ENCODE measurements at places on chromosomes 4 and X.

- no peak for DNase-seq
Observed at GRCh38 chrX:154540897-154541535, 5.6 kb downstream of the G6PD start.

DNA sequence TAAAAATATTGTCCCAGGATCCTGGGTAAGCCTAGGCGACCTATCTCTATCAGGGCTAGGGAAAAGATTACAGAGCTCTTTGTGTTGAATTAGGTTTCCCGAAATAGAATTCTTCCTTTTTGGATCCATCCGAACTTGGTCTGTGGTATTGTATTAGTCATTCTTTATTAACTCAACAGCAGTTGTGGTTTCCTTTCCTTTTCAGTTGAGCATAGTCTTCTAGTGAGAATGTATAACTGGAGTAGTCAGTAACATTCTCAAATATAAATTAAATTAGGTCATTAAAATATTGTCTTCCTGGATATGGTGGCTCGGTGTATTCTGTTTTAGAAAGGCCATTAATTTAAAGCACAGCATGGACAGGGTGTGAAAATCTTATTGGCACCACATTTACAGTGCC, 520.4 kb downstream of the NLGN4X start:
- no peak for DNase-seq

DNA sequence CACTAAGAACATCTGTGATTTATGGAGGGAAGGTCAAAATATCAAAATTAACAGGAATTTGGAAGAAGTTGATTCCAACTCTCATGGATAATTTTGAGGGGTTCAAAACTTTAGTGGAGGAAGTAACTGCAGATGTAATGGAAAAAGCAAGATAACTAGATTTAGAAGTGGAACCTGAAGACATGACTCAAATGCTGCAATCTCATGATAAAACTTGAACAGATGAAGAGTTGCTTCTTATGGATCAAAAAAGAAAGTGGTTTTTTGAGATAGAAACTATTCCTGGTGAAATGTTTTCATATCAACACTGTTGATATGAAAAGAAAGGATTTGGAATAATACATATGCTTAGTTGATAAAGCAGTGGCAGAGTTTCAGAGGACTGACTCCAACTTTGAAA, 9.7 kb downstream of the TMPRSS11F start:
- no peak for DNase-seq

DNA sequence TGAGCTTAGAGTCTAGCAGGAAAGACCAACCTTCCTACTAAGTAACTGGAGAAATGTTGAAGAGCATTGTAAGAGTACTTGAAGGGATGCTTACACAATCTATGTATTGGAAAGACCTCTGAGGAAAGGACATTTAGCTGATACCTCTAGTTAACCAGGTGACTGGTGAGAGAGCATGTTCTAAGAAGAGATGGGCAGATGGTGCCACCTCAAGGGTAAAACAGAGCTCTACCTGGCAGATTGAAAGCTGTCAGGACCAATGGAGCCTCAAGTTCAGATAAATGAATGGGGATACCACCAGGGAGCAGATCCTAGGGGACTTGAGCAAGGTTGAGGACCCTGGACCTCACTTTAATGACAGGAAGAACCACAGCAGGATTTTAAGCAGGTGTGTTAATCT, 196.4 kb downstream of the QDPR start:
- no peak for DNase-seq

DNA sequence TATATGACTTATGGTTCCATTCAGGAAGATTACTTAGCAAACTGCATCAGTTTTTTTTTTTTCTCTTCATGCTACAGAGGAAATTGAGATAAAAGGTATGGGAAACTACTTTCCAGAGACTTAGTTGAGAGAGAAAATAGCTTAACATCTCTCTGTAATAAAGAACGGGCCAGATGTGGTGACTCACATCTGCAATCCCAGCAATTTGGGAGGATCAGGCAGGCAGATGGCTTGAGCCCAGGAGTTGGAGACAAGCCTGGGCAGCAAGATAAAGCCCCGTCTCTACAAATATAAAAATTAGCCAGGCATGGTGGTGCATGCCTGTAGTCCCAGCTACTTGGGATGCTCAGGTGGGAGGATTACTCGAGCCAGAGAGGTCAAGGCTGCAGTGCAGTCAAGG, 271.2 kb upstream of the TENM3 start:
- no peak for DNase-seq

GRCh38 chr4:17785858-17786257, 4.4 kb upstream of the FAM184B start:
- DNase-seq: no peak

GRCh38 chrX:68732906-68733493, 85.5 kb downstream of the STARD8 start:
- DNase-seq: peak; percentile 6

GRCh38 chr4:1789552-1789951, 3.5 kb upstream of the FGFR3 start:
- DNase-seq: no peak

- DNase-seq: no peak
Observed at GRCh38 chr4:48752726-48753125, 27.4 kb downstream of the FRYL start.

DNA sequence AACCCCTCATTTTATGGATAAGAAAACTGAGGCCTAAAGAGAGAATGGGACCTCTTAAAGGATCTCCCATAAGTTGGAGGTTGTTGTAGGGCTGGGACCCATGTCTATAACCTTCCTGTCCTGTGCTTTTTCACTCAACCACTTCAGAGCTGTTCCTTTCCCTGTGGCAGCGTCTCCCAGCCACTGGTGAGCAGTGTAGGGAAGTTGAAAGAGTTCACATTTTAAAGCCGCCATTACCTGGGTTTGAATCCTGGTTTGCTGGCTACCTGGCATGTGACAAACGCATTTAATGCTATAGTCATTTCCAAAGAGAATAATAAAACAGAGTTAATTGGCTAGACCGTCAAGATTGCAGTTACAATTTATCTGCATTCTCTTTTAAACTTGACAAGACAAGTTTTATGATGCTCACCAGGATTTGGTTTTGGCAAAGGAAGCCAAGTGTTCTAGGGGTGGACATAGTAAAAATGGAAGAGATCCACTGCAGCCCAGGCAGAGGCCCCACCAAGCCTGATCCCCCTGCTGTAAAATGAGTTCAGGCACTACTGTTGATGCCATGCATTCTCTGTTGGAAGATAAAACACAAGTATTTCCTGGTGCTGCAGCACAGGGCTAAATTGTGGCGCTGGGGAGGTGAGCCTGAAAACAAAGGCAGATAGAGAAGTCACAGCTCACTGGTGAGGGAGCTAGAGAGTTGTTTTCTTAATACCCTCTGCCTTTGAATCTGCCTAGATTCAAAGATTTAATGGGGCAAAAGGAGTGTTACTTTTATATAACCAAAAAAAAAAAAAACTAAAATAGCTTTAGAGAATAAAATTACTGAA, 218.7 kb downstream of the NWD2 start:
- DNase-seq: no peak

- DNase-seq: peak; percentile 18
Observed at GRCh38 chrX:131812847-131813825, 210.0 kb upstream of the STK26 start.

DNA sequence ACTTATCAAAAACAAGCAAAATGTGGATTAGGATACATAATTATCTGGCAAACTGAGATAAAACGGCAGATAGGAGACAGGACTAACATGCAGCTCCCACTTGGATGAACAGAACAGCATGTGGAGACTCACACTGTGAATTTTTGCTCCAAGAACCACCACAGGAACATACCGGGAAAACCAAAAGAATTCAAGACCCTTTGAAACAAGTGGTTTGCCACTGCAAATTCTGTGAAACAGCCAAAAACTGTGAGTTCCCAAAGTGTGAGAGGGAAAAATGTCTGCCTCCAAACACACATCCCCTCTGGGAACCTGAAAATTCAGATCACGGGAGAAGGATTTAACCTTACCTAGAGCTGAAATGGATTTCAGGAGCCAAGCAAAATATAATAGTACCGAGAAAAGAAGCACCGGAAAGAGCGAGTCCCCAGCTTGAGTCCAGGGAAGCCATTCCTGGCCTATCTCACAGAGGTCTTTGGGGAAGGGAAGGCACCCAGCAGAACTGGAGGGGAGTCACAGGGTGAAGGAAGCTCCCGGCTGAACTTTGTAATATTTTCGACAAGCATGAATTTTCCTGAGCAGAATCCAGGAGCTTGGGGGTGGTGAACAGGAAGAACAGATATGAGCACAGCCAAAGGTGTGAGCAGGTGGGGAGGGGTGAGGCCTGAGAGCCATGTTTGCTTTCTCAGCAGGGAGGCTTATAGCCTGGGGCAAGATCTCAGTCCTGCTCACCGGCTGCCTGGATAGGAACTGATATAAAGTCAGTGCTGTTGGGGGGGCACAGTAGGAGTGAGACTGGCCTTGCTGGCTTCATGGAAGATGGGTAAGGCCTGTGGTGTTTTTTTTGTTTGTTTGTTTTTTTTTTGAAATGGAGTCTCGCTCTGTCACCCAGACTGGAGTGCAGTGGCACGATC, 23.9 kb downstream of the MANBA start:
- DNase-seq: no peak

DNA sequence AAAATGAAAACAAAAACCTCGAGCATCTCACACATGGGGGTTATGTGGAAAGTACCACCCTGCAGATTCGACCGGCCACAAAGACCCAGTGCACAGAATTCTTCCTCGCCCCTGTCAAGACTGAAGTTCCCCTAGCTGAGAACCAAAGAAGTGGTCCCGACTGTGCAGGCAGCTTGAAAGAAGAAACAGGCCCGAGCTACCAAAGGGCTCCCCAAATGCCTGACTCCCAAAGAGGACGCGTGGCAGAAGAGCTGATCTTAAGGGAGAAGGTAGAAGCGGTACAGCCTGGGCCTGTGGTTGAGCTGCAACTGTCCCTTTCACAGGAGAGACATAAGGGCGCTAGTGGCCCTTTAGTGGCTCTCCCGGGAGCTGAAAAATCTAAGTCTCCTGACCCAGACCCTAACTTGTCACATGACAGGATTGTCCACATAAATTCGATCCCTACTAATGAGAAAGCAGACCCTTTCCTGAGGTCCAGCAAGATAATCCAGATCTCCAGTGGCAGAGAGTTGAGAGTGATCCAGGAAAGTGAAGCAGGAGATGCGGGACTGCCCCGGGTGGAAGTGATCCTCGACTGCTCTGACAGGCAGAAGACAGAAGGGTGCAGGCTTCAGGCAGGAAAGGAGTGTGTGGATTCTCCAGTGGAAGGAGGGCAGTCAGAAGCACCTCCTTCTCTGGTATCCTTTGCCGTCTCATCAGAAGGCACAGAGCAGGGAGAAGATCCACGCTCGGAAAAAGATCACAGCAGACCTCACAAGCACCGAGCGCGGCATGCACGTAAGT, 108.8 kb upstream of the MYOZ2 start:
- DNase-seq: no peak

DNA sequence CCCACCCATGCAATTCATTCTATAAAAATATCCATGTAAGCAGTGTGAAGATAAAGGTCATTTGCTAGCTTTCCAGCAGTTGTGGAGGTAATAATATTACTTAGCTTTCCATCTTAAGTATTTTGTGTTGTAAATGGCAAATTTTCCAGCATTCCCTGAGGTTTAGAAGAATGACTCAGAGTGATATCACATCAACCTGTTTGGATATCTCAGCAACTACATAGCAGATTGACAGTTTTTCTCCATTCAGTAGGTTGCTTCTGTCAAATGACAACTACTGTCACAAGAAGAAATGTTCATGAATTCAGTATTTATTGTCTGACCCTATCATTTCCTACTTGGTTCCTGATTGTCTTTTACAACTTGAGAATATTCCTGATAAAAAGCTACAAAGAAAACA, 434.9 kb upstream of the GALNTL6 start:
- DNase-seq: no peak

DNA sequence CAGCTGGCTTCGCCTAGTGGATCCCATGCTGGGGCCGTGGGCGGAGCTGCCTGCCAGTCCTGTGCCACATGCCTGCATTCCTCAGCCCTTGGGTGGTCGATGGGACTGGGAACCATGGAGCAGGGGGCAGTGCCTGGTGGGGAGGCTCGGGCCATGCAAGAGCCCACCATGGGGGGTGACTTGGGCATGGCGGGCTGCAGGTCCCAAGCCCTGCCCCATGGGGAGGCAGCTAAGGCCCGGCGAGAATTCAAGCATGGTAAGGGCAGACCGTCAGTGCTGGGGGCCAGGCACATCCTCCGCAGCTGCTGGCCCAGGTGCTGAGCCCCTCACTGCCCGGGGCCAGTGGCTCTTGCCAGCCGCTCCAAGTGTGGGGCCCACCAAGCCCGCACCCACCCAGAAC, 262.6 kb downstream of the CENPC start:
- no peak for DNase-seq

- DNase-seq: no peak
Observed at GRCh38 chrX:65903750-65904149, 136.1 kb downstream of the VSIG4 start.

DNA sequence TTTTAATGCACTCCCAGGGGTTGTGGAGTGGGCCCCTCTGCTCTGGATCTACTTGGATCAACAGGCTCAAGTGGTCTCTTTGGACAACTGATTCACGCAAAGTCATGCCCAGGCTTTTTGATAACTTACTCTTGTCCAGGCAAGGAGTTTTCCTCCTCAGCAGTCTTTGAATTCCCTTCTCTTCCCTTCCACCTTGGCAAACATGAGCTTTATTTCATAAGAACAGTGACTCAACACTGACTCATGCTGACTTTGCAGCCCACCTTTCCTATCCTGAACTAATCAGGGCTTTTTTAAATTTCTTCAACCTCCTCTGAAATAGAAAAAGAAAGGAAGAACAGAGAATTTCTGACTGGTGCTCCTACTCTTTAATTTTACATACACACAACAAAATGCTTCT, 132.1 kb upstream of the LDB2 start:
- no peak for DNase-seq

DNA sequence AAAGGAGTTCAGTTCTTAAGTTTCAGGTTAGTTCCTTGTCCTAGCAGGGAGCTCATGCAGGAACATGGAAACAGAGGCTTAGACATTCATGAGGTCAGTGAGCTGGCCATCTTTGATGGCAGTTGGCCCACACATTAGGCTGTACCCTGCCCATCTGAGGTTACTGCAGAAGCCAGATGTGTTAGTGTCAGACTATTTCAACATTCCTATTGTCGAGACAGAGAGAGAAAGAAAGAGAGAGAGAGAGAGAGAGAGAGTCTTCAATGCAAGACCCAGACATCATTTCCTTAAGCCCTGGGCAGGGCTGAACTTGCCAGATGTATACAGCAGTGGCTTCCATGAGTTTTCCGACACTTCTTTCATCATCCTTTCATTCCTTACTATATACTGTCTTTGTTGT, 91.3 kb downstream of the PPP1R2C start:
- DNase-seq: no peak

GRCh38 chr4:41600243-41600912, 62.4 kb downstream of the LIMCH1 start:
- no peak for DNase-seq

- no peak for DNase-seq
Observed at GRCh38 chr4:56462157-56462556, 5.3 kb upstream of the SRP72 start.

All from activated naive CD8-positive, alpha-beta T cell treated with anti-CD3 and anti-CD28 coated beads, Interleukin-2, amount 50 U/mL, for 16 hours (primary cell).